ENCODE measurements at places on chromosomes 2 and 18.

- no peak for DNase-seq
Measured at GRCh38 chr2:145484448-145485097, 964.7 kb upstream of the ZEB2 start.

GRCh38 chr2:45973426-45973825 lies 322.0 kb downstream of the PRKCE start:
- DNase-seq: no peak

GRCh38 chr18:79612291-79613108 lies 67.1 kb upstream of the CTDP1 start:
- no peak for DNase-seq

DNA sequence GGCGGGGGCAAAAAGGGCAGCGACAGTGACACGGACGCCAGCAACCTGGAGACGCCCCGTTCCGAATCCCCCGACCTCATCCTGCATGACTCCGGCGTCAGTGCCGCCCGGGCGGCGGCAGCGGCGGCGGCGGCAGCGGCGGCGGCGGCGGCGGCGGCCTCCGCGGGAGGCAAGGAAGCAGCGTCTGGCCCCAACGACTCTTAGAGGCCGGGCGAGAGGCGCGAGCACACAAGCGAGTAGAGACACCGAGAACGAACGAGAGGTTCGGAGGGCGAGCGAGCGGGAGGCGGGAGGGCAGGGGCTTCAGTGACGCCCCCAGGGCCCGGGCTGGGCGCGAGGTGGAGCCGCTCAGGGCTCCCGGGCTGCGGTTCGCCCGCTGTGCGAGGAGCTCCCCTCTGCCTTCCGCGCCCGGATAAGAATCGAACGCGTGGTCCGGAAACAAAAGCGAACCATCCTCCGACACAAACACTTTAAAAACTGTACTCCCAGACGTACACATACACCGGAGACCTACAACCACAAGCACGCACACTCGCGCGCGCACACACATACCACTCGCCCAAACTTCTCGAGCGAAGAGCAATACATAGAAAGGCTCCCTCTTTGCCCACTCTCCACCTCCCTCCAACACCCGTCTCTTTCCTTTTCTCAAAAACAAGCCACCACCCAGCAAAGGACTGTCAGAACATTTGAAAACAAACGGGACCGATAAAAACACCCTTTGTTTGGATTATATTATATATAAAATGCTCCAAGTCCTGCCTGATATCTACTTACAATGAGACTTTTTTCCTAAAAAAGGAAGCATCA lies 2.8 kb downstream of the SP9 start:
- DNase-seq: no peak

DNA sequence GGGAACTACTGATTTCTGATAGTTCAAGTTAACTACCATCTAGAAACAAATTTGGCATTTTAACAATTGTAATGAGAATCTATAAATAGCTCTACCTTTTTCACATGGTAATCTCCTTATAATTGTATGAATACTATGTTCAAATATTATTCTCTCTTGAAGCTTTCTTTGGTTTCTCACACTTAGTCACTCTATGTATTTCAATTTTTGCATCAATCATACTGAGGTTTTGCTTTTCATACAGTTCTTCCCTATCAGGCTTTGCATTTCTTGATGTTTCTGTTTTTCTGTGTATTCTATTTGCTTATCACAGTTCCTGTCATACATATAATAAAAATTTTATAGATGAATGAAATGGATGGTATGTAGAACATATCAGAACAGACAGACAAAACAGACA lies 16.0 kb downstream of the VPS54 start:
- DNase-seq: no peak

DNA sequence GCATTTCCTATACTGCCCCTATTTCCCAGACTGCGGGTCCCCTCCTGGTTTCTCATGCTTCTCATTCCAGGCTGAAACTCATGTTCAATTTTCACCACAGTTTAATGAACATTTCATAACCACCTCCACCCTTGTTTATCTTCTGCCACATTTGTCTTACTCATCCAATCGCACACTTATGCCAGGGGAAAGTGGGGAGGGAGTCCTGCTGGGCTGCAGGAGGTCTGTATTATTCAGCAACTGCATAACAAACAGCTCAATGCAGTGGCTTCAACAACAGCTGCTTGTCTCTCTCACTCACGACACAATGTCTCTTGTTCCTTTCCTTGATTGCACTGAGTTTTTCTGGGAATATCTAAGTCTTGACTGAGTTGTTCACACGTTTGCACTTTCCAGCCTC lies 106.0 kb downstream of the ZNF519 start:
- no peak for DNase-seq

GRCh38 chr2:191410646-191411436 lies 165.6 kb downstream of the MYO1B start:
- DNase-seq: no peak

GRCh38 chr2:54438271-54438670 lies 17.9 kb upstream of the SPTBN1 start:
- no peak for DNase-seq

DNA sequence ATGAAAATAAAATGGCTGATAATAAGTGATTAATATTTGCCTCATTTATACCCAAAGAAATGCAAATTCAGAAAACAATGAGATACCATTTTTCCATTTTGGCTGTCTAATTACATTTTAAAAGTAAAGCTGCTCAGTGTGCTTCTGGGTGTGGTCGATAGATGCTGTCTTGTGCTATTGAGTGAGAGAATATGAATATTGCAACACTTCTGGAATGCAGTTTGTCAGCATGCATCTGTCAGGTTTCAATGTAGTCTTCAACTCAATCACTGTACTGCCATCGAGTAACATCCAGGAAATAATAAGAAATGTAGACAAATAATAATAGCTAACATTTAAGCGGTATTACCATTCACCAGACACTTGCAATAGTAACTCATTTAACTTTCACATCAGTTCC lies 3.9 kb downstream of the IL18R1 start:
- DNase-seq: no peak

- no peak for DNase-seq
Measured at GRCh38 chr2:205903549-205904129, 182.3 kb downstream of the INO80D start.

DNA sequence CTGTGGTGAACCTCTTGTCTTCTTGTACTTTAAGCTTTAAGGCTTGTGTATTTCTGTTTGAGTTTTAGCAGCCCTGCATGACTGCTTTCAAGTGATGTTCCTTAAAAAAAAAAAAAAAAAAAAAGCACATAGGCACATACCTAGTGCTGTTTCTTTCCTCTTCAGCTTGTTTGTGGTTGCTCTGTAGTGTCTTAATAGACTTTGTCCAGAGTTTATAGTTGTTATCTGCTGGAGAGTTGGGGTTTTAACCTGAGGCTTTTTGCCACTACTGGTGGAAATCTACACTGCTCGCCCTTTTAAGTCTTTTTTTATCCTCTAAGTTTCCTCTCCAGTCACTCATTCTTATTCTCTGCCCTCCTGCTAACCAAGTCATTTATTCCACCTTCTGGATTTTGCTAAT lies 34.5 kb downstream of the AGFG1 start:
- no peak for DNase-seq

- no peak for DNase-seq
Measured at GRCh38 chr2:109637749-109638570, 23.8 kb downstream of the SOWAHC start.

GRCh38 chr2:45241061-45241561 lies 231.9 kb upstream of the SIX2 start:
- no peak for DNase-seq

GRCh38 chr2:81483254-81483653 lies 1178.7 kb upstream of the LRRTM1 start:
- no peak for DNase-seq

DNA sequence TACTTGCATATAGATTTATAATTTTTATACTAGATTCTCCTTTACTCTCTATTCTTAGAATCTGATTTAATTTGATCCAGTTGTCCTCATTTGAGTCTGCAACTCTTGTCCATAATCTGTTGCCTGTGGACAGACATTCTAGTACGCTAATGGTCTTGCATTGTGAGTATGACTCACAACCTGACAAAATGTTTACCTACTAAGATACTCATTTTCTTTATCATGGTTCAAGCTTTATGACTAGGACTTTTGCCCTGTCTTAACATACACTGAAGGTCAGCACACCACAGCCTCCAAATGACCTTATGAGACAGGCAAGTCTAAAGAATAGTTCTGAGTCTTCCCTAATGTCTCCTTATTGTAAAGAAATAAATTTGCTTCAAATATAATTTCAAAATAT lies 142.3 kb upstream of the CDH7 start:
- DNase-seq: no peak

GRCh38 chr2:133484106-133484505 lies 84.2 kb downstream of the NCKAP5 start:
- no peak for DNase-seq

- DNase-seq: no peak
Measured at GRCh38 chr18:3612315-3612714, 162.3 kb downstream of the TGIF1 start.
